ENCODE measurements at places on chromosomes 2 and 18. TPM values are rescaled to one million over a fixed set of nuclear protein-coding genes. Genes with fewer than 3 reads are reported as not detected.

The ACMSD gene
- not detected for total RNA-seq

The INO80D gene
- 52.1 TPM for total RNA-seq

GRCh38 chr2:101173707-101174295, 22.6 kb upstream of the TBC1D8 start:
- DNase-seq: peak; percentile 39

GRCh38 chr2:42815726-42816125, 23.3 kb upstream of the HAAO start:
- no peak for DNase-seq

All from activated B cell treated with CpG ODN at 0.5 μM for 24 hours (primary cell).